ENCODE measurements at places on chromosomes 7 and 10.

- DNase-seq: no peak
These were observed 149.6 kb upstream of the TCERG1L start for GRCh38 chr10:131461093-131461492.

GRCh38 chr7:114554781-114555537, 140.3 kb downstream of the FOXP2 start:
- no peak for DNase-seq

GRCh38 chr10:98391578-98391991, 23.4 kb downstream of the PYROXD2 start:
- DNase-seq: no peak

DNA sequence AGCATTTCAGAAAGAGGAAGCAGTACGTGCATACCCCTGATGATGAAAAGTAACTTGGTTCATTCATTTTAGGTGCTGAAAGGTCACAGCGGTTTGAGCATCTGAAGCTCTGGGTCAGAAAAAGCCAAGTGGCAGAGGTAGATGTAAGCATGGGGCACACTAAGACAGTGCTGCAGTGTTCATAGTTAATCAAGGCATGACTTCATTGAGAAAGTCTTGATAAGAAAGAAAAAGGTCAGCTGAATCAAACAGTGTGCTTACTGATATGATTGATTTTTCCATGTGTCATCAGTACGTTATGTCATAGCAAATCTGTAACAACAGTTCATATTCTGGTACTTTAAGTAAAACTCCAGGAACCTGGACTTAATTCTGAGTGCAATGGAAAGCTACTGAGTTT, 107.7 kb upstream of the PCLO start:
- DNase-seq: no peak

DNA sequence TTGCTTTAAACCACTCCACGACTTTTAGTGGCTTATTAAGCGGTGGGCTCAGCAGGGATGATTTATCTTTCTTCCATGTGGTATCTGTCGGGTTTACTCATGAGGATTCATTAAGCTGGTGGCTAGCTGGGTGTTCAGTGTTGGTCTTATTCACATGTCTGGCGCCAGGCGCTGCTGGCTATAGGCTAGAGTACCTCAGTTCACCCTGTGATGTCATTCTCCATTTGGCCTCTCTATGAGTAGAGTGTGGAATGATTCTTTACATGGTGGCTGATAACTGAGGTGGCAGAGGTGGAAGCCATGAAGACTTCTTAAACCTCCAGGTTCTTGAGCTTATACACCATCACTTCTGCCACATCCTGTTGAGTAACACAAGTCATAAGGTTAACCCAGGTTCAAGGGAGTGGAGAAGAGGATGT, 115.4 kb downstream of the MLLT10 start:
- peak; percentile 21 for DNase-seq

DNA sequence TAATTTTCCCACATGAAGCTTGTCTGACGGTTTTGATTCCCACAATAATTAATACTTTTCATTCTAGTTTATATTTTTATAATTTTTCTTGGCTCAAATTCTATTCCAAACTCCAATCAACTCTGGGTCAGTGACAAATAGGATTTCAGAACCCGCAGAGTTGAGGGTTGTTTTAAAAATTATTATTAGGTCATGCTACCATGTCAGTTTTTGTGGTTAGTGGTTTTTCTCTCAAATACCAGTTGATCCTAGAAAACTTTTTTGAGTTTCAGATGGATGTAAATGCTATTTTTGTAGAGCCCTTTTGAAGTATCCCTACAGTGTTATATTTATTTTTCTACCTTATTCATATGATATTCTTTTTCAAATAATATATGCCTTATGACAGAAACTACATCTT, 237.4 kb downstream of the SEMA3D start:
- no peak for DNase-seq

GRCh38 chr7:17991866-17992648, 35.6 kb downstream of the PRPS1L1 start:
- no peak for DNase-seq

DNA sequence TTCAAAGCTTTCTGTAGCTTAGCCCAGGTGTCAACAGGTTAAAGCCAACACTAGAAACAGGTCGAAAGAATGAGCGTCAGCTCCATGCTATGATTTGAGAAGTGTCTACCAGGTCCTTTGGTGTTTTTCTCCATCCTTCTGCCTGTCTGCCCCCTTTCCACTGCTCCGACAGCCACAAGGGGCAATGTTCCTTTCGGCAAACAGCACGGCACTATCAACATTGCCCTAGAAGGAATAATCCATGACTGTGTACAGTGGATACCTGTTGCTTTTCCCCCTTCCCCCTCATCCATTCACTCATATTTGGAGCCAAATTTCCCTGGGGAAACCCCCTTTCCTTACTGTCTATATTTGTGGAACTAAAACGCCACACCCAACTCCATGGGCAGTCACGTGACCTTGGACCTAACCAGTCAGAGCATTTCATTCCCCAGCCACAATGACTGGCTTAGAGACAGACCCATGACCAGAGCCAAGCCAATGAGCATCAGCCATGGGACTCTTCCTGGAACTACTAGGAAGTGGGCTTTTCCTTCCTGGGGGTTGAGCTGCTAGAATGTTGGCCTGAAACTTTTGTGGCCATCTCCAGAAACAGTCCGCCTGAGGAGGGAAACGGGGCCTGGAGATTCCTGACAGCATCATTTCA, 51.5 kb downstream of the AFAP1L2 start:
- no peak for DNase-seq

DNA sequence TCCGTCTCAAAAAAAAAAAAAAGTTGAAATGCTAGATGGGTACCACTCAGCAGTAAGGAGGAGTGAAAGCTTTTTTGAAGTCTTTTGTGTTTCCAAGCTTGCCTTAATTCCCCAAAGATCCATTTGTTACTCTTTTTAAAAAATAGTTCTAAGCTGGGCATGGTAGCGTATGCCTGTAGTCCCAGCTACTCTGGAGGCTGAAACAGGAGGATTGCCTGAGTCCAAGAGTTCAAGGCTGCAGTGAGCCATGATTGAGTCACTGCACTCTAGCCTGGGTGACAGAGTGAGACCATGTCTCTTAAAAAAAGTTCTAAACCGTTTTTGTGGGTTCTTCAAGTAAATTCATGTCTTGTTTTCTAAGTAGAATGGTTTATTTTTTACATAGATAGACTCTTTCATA, 5.3 kb downstream of the TBC1D12 start:
- no peak for DNase-seq

- DNase-seq: no peak
These were observed 462.8 kb upstream of the ZWINT start for GRCh38 chr10:56823849-56824248.

DNA sequence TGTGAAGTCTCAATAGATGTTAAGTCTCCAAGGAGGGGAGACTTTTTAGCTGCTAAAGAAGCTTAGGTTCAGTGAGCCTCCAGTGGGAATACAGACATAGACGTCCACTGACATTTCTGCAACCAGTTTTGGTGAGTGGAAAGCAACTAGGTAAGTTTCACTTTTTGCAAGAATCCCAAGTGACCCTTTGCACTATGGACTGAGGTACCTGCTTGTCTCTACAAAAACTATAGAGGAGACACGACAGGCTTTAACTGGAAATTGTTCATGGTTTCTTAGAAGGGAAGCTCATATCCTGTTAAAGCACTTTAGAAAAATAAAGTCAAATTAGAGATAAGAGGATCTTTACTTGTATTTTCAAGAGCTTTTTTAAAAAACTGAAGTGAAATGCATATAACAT, 38.6 kb downstream of the GBF1 start:
- DNase-seq: no peak

DNA sequence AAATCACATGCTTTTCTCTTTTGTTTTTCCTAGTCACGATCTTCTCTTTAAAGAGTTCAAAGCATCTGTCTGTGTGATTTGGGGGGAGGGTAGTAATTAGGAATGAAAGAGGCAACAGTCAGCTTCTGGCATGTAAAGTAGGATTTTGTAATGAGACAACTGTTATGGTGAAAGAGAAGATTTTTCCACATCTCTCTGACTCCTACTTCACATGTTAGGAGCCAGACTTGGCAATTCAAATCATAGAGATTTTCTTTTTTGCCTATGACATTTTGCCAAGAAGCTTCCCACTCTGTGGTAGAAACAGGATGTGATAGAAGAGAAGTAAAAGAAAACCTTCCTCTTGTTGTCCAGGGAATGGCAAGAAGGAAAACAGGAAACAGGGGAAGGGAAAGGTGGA, 38.3 kb upstream of the KLHL7 start:
- peak; percentile 75 for DNase-seq

DNA sequence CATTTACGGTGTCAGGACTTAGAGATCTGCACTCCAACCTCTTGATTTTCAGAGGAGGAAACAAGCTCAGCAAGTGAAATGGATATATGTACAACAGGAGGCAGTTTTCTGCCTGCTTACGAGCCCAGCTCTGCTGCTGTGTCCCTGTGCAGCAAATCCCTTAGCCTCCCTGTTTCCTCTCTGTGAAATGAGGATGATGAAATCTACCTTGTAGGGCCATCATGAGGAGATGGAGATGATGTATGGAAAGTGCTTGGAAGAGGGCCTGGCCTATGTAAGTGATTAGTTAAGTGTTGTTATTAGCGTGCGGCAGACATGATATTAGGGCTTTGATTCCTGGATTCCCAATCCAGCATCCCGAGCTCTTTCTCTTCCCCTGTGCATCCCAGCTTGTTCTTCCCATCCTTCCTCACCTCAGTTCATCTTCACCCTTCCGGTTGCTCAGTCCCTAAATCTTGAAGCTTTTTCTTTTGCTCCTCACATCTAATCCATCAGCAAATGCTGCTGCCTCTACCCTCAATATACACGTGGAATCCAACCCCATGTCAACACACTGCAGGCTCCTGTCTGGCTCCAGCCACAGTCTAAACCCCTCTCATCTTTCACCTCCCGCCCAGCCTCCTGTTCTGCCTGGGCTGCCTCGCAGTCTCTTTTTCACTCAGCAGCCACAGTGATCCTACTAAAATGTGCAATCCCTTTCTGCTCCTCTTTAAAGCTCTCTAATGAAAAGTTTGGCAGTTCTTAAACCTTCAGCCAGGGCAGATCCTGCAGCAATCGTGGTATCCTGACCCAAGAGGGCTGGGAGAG, 113.8 kb downstream of the MARCHF5 start:
- DNase-seq: no peak

GRCh38 chr10:23314835-23315239, 29.8 kb downstream of the C10orf67 start:
- DNase-seq: peak; percentile 59

GRCh38 chr10:97046456-97047082, 139.2 kb downstream of the SLIT1 start:
- DNase-seq: no peak

DNA sequence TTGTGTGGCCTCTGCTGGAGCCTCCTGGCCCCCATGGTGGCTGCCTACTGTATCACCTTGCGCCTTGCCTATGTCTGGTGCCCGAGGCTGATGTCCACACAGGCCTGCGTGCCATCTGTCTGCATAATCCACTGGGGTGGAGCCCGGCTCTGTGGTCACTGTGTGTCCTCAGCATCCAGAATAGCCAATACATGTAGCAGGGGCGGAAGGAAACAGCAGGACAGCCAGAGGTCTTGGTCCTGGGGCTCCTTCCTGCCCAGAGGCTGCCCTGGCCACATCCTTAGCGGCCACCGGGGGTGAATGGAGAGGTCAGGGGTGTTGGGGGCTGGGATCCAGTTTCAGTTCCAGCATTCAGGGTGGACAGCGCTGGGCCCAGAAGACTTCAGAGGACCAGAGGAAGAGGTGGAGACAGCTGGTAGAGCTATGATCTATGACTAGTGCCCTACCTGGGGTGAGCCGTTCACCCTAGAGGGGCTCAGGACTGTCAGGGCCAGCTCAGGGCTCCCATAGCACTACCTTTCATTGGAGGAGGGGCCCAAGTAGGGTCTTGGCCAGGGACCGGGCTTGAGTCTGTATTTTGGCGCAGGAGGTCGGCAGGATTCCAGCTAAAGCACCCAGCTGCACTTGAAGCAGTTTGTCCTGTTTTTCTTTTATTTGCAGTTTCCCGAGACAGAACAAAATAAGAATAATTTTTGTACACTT, 15.9 kb downstream of the YKT6 start:
- no peak for DNase-seq

DNA sequence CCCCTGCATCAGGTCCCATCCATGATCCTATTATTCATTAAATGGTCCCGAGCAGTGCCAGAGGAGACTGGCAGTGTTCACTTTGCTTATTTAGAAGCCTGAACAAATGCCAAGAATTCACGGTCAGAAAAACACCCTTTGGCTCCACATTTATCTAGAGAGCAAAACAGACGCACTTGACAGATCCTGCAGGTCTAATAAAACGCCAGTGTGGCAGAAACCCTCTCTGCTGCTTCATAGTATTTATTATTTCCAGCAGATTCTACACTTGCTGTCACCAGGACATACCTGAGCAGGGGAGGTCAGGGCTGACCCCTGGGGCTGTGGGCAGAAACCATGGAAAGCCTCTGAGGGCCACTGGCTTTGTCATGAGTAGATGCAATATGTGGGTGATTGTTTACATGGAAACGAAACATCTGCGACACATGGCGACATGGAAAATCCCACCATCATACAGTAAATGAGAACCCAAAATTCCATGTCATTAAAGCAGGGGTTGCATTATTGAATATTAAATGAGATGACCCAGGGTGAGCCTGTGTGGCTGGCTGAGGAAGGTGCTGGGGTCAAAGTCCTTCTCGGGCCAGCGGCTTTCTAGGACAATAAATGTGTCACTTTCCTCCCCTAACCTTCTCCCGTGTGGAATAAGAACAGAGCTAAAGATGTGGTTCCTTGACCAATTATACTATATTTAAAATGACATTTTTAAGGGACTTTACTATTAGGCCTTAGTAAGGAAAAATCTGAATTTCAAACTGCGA, 205.9 kb upstream of the SVIL start:
- DNase-seq: no peak

- DNase-seq: peak; percentile 20
These were observed 54.1 kb upstream of the CYP26C1 start for GRCh38 chr10:93006435-93007039.
